Effector CD8-positive, alpha-beta T cell (primary cell): ENCODE measurements at places on chromosomes 3 and 15.

- DNase-seq: no peak
Observed at GRCh38 chr3:116388867-116389385, 56.4 kb downstream of the LSAMP start.

GRCh38 chr15:96087180-96087884, 243.2 kb upstream of the NR2F2 start:
- DNase-seq: no peak

DNA sequence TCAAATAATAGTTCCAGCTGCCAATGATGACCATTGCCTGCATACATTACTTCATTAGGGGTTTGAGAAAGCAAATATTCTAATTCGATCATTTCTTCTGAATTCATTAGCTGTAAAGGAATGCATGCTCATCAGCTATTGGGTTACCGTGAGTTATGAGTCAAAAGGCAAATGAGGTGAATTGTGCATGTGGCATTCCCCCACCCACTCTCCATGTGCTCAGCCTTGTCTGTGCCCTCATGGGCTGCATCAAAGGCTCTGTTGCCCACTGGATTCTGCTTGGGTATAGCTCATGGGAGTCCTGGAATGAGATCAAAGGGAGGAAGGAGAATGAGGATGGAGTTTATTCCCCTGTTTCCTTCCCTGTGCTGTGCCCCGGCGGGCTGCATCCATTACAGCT, 99.3 kb upstream of the CHRNA7 start:
- no peak for DNase-seq

DNA sequence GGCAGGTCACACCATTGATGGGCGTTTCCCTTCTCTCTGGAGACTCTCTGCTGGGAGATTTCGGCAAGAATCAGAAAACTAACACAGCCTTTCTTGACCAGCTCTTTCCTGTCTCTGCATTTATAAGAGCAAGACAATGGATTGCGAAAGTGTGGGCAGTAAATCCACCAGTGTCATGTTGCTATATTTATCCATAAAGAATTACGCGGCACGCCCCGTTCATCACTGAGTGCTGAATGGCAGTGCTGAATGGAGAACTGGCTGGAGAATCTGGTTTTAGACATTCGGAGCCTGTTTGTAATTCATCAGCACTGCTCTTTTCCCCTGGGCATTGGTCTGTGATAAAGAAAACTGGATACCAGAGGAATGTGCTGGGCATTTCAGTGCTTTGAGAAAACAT, 2.0 kb upstream of the CEMIP start:
- DNase-seq: no peak

DNA sequence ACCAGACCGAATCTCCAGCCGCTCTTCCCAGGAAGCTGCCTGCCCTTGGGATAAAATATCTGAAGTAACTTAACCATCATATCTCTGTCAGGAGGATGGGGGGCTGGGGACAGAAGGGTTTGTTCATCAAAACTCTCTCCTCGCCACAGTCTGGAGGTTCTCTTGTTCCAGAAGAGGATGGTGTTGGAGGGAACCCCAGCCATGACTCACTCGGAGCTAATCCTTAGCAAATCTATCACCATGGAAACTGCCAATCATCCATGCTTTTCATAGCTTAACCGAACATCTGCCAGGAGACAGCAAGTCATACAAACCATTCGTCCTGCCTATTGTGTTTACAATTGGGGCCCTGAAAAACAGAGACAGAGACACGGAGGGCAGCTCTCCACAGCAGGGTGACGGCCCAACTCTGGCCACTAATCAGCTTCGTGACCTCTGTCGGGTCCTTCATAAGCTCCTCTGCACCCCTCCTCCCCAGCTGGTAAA, 73.8 kb upstream of the HEG1 start:
- DNase-seq: no peak

DNA sequence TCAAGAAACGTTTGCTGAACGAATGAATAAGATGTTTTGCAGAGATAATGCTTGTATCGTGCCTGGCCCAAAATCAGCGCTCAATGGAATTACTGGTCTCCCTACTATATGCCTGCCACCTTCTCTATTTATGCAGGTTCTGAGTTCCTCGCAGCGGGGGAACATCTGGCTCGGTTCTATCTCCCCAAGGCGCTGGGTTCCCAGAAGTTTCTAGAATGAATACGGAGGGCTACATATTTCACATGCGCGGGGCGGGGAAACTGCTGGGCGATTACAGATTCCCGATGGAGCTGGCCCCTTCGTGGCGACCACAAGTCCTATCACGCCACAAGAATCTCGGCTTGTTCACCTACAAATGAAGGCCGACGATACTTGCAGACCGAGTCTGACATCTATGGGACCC, 411 bp upstream of the EIF2B5 start:
- no peak for DNase-seq

- DNase-seq: no peak
Observed at GRCh38 chr3:123628996-123629746, 44.3 kb upstream of the HACD2 start.

GRCh38 chr3:47409688-47410416, 29.0 kb downstream of the PTPN23 start:
- DNase-seq: no peak

- DNase-seq: no peak
Observed at GRCh38 chr15:70164156-70164900, 66.6 kb upstream of the TLE3 start.

DNA sequence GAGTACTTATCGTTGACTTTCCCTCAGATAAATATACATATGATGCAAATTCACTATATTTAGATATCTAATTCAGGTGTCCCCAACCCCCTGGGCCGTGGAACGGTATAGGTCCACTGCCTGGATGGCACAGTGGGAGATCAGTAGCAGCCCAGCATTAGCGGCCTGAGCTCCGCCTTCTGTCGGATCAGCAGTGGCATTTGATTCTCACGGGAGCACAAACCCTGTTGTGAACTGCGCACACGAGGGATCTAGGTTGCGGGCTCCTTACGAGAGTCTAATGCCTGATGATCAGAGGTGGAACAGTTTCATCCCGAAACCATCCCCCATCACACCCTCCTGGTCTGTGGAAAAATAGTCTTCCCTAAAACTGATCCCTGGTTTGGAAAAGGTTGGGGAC, 6.9 kb downstream of the KNL1 start:
- DNase-seq: no peak

GRCh38 chr3:13215940-13216546, 142.8 kb upstream of the IQSEC1 start:
- no peak for DNase-seq

DNA sequence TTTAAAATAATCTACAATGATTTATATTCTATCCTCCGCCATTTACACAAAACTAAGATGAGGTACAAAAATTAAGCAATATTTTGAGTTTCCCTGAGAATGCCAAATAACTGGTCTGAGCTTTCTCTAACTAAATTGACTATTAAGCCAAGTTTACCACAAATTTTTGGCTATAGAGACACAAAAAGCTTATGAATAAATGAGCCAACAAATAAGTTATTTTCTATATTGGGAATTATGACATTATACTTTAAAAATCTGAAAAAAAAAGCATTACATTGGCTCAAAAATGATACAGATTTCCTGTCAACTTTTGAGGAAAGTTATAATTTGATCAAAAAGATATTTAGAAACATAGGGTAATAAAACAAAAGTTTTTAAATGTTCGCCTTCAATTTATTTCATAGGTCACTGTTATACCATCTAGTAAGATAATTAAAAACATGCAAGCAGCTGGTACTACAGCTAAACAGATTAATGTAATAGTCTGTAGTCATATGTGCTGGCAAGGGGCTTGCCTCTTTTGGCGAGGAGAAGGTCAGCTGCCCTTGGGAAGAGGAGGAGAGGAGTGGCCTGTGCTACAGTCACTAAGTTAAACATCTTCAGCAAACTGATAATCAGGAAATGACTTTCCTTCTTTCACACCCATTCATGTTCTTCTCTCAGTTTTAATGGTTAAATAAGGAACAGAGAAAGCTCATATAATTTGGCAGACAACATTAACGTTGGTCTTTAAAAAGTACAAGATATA, 318.5 kb downstream of the TBC1D5 start:
- DNase-seq: no peak

DNA sequence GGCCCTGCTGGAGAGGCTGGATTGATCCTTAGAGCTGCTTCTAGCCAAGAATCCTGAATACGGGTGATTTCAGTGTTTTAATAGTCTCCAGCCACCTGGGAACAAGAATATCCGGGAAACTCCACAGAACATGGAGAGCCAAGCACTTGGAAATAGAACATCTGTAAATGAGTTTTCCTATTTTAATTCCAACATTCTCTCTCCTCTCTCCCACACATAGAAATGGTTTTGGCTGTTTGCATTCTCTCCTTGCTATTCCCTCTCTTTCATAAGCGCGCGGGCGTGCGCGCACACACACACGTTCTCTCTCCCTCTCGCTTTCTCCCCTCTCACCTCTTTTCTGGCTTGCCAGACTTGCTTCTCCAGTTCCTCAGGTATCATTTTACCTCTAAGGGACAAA, 50.6 kb downstream of the GADL1 start:
- DNase-seq: no peak

- DNase-seq: no peak
Observed at GRCh38 chr3:108202834-108203233, 19.4 kb downstream of the IFT57 start.

GRCh38 chr3:114756506-114757279, 390.4 kb downstream of the ZBTB20 start:
- no peak for DNase-seq

- DNase-seq: no peak
Observed at GRCh38 chr3:139204728-139205127, 139.1 kb upstream of the MRPS22 start.

GRCh38 chr15:77239882-77240608, 169.1 kb upstream of the TSPAN3 start:
- no peak for DNase-seq

DNA sequence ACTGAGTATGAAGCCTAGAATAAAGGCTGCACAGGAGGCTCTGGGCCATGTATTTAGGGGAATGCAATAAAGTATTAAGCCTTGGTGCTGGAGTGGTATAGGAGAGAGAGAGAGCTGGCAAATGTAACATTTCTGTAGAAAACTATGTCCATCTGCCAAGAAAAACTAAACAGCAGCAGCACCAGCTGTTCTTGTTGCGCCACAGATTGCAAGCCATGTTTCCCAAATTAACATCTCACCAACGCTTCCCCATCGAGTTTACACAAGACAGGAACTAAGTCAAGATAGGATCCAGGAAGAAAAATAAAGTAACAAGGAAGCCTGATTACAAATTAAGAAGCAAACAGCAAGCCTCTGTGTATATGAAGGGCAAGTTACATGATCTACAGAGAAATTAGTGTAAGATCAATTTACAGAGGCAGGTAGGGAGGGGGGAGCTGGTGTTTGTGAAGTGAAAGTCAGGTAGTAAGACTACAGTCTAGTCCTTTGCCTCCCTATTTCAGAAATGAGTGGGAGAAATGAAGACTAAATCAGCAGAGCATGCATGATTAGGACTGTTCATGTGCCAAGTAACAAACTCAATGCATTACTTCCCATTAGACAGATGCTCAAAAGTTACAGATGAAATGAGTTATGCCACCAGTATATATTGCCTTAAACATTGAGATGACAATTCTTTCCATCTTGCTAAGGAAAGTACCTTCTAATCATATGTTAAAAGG, 900.5 kb downstream of the EPHA3 start:
- no peak for DNase-seq

- no peak for DNase-seq
Observed at GRCh38 chr15:40590667-40591050, 3.4 kb upstream of the KNL1 start.

DNA sequence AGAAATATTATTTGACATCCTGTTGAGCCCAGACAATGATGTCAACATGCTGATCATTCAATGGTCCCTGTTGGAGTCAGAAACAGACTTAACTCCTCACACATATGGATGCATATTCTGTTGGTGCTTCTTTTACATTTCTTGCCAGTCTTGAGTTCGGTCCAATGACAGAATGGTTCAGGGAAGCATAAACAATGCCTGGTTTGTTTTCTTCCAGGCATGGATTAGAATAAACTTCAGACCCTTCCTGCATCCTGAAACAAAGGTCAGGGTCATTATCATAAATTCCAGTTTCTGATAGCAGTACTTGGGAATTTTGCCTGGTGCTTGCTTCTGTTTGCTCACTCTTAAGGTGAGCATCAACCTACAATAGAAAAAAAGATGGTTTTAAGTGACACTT, 33.3 kb downstream of the BTLA start:
- no peak for DNase-seq

GRCh38 chr3:196274585-196274984, 12.9 kb downstream of the PCYT1A start:
- no peak for DNase-seq

GRCh38 chr3:196408565-196409300, 23.5 kb downstream of the UBXN7 start:
- DNase-seq: no peak

DNA sequence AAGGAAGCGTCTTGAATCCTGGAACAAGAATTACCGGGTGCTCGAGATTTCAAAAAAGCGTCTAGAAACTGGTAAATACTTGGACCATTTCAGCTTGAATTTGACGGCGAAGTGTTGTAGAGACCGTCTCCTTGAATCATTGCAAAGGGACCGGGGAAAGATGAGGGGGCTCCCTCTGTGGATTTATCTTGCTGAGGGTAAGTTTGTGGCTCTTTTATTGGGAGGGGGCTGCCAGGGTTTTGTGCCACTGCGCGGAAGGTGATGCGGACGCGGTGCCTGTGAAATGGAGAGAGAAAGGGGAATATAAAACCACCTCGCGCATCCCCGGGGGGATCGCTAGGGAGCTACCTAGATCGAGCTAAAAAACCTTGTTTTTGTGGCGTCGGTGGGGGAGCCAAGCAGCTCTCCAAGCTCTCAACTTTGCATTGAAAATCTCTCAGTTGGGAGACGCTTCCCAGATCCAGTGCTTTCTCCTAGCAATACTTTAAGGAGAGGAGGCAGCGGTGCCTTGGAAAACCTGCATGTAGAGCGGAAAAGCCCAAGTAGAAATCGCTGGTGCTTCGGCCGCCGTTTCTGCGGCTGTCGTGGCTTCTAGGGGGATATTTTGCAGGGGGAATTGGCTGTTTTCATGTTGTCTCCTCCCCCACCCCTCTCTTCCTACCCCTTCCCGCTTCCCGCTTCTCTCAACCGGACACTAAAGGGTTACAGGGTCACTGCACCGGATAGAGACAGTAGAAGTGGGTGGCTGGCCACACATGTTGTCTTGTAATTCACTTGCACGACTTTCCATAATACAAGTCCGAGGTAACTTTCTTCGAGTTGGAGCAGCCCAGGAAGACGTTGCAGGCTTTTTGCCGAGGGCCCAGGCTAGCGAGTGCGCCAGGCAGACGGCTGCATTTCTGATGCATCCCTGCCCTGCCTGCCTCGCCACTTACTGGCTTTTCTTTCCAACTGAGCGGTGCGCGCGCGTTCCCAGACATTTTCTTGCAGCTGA, 187.6 kb downstream of the NLGN1 start:
- DNase-seq: no peak

DNA sequence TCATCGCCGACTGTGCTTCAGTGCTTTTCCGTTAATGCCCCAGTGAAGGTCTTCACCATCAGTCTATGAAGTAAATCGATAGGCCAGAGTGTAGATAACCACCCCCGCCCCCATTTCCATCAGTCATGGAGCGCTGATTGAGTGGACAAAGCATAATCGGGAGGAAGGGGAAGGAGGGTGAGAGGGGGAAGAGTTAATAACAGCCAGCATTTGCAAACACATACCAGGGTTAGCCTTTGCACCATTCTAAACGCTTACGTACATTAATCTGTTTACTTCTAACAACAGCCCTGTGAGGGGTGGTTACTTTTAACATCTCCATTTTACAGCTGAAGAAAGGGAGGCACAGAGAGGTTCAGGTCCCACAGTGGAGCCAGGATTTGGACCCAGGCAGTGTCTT, 26.8 kb downstream of the EDEM1 start:
- DNase-seq: no peak
